CD4-positive, alpha-beta T cell treated with Interleukin-17A for 1 hour (primary cell): ENCODE measurements at places on chromosomes 2 and 18.

DNA sequence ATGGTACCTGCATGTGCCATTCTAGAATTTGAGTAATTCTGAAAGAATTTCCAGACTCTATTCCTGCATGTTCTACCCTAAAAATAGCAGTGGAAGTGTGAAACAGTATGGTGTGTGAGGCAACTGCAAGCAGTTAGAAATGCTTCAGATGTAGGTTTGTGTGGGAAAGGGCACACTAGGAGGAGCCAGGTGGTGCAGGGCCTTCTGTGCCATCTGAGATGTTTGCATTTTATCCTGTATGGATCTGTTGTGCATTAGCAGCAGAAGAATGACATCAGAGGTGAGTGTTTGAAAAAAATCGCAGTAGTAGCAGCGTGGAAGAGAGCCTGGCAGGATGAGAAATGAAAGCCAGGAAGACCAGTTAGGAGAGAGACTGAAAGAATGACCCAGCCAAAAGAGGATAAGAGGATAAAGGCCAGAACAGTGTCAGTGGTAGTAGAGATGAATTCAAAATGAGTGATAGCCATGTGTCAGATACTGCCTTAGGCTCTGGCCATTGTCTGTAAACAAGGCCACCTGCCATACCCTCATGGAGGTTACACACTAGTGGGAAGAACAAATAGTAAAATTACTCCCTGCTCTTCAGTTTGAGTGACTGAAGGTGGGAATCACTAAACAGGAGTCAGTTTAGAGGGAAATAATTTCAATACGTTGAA is 142.2 kb downstream of the PKP4 start:
- no peak for DNase-seq

- DNase-seq = no peak
Measured at GRCh38 chr2:226023383-226023782, 623.9 kb downstream of the NYAP2 start.

DNA sequence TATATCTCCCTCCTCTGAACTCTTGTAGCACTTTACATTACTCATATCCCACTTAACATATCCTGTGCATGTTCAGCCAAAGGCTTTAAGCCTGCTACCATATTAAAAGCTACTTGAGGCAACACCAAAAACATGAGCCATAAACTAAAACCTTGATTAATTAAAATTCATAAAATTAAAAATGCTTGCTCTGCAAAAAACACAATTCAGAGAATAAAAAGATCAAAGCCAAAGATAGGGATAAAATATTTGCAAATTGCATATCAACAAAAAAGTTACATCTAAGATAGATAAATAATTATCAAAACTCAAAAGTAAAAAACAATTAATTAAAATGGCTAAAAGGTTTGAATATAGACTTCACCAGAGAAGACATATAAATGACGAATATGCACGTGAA is 495.4 kb upstream of the PIK3C3 start:
- no peak for DNase-seq

GRCh38 chr2:166230024-166230723 is 102.4 kb upstream of the SCN1A start:
- DNase-seq = no peak

DNA sequence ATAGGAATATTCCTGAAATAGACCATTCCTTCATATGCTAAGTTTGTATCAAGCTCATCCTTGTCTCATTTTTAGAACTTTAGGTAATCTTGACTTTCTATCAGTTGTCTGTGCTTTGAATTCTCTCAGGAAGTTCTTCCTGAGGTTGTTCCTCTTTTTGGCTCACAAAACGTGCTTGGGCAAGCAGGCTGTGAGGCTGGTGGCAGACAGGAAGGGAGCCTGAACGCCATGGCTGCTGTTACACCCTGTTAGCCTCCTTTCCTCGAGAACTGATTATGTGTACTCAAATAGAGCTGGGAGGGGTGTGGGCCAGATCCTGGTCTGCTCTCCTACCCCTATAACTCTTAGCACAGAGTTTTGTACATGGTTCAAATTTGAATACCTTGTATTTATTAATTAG is 136.4 kb upstream of the CELF4 start:
- DNase-seq = no peak

GRCh38 chr2:50356858-50357257 is 675.1 kb downstream of the NRXN1 start:
- DNase-seq = no peak

GRCh38 chr2:187050409-187050998 is 201.5 kb upstream of the ZSWIM2 start:
- no peak for DNase-seq

GRCh38 chr2:108924580-108925251 is 64.3 kb downstream of the EDAR start:
- no peak for DNase-seq

GRCh38 chr18:57210716-57211411 is 64.0 kb downstream of the BOD1L2 start:
- DNase-seq = no peak

- peak; percentile 64 for DNase-seq
Measured at GRCh38 chr2:118881490-118882129, 34.2 kb upstream of the EN1 start.

- no peak for DNase-seq
Measured at GRCh38 chr2:2269989-2270562, 61.0 kb downstream of the MYT1L start.

DNA sequence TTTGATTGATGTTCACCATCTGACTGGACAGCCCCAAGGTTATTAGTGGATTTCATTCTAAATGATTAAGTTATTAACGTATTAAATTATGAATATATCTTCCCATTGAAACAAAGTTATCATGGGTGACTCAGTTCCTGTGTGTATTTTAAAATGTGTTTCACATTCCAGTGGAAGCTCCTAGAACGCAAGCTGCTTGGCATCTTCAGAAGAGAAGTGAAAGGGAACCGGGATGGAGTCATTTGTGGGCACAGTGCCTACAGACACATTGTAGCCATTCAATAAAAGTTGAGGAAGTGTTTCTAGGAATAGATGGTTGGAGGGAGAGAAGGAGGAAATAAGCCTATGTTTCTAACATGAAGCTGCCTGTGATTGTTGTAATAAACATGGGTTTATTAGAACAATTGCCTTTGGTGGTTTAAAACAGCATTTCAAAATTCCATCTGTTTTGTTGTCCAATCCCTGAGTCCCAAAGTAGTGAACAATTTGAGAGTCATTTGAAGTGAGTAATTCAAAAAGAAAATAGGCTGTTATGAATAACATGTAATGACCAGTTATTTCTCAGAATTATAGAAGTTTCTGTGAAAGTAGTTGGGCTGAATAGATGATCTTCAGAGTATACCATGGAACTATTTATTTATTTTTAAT is 143.5 kb downstream of the PKP4 start:
- DNase-seq = no peak

GRCh38 chr2:153100151-153100550 is 378.4 kb downstream of the RPRM start:
- no peak for DNase-seq

DNA sequence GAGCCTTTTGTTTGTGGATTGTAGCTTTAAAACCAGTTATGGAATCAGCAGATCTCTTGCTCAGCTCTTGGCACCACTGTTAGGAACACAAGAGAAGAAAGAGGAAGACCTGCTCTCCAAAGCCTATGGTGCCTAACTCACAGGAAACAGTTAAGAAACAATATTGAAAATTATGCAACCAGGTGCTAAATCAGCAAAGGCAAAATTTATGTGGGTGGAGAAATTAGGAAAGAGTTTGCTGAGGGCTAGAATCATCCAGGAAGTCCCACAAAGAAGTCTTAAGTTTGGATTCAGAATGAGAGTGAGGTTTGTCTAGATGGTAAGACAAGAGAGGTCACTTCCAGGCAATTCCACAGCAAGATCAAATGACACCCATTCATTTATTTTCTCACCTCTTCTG is 49.4 kb downstream of the AOX1 start:
- DNase-seq = no peak

DNA sequence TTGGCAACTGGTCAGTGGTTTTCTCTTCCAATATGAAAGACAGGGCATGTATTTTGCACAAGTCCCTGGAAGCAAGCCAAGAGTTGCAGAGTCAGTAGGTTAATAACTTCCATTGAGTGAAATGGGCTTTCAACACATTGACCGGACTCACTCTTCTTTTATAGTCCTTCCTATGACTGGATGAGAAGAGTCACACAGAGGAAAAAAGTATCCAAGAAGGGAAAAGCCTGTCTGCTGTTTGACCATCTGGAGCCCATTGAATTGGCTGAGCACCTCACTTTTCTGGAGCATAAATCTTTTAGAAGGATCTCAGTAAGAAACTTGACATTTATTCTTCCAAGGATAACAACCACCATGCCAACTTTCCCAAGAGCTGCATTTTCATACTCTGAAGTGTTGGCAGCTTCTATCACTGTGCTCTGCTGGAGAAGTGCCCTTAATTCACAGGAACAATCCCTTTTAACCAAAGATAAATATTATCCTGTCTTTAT is 45.4 kb downstream of the RASGRP3 start:
- DNase-seq = no peak

- peak; percentile 69 for DNase-seq
Measured at GRCh38 chr2:230902180-230902899, 22.7 kb downstream of the GPR55 start.

DNA sequence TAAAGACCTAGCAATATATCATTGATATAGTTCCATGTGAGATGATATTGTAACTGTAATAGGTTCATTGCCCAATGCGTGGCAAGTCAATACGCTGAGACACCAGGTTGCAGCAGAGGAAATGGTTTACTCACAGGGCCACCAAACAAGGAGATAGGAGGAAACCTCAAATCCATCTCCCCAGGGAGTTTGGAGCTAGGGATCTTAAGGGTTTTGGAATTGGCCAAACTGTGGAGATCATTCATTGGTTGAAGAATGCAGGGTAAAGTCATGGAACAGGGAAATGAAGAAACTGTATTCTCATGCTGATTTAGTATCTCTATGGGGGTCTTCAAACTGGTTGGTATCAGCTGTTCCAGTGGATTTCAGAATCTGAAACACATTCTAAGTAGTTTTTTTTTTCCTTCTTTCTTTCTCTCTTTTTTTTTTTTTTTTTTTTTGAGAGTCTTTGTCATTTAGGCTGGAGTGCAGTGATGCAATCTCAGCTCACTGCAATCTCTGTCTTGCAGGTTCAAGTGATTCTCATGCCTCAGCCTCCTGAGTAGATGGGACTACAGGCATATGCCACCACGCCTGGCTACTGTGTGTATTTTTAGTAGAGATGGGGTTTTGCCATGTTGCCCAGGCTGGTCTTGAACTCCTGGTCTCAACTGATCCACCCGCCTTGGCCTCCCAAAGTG is 30.7 kb upstream of the PPM1B start:
- DNase-seq = no peak
